ENCODE measurements at places on chromosomes 11 and 22. TPM values are rescaled to one million over a fixed set of nuclear protein-coding genes. Genes with fewer than 3 reads are reported as not detected.
A peak's percentile ranks its signal among the peaks of the same experiment; 100 is the strongest.

GRCh38 chr22:39266398-39267030 lies 21.7 kb upstream of the PDGFB start:
- DNase-seq, result peak; percentile 68

Gene SLC39A13
- total RNA-seq, result 35.0 TPM

Gene LGALS12
- total RNA-seq, result 2.6 TPM

DNA sequence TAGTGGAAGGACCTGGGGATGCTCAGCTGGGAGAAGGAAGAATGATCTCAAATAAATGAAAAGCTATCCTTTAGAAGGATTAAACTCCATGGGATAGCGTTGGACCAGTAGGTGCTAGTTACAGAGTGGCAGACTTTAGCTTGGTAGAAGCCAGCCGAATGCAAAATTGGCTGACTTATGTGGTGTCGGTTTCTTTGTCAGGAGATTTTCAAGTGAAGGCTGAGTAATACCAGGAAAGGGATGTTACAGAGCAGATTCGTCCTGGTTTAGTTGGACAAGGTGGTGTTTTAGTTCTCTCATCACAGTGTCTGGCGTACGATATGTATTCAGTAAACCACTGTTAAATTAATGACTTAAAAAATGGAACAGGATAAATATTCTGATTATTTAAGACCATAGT lies 26.0 kb downstream of the FDX1 start:
- DNase-seq, result no peak

- DNase-seq, result no peak
Measured at GRCh38 chr11:112795911-112796649, 165.1 kb upstream of the NCAM1 start.

DNA sequence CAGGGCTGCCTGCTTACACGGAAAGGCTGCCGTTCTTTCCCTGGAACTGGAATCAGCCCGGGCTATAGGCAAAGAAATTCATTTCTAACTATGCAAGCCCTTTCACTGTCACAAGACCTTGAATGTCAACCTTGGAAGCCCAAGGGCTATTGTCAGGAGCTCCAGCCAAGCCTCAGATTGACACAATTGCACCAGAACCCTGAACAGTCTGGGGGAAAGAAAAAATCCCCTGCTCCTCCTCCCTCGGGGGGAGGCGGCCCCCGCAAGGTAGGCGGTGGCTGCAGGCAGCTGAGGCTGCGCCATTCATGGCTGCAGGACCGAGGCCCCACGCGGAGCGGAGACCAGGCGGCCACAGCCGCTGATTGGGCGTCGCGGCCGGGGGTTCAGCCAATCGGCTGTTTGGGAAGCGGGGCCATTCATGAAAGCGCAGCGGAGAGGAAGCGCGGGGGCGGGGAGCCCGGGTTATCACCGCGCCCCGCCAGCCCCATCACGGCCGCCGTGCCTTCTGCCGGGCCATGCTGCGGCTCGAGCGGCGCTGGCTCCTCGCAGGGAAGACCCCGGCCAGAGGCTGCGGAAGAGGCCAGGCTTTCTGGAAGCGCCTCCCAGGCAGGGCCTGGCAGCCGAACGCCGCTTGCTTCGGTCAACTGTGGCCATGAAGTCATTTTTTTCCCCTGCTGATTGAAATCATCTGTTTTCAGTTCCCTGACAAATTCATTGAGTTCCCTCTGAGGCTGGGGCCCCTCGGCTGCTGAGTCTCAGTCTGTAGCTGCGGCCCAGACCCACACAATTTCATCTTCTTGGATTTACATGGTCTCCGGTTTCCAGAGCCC lies 38.1 kb upstream of the LINC01488 start:
- peak; percentile 95 for DNase-seq

Data from Right ventricle myocardium inferior (tissue), 1 donor.